NK-92 treated with Interleukin-12 subunit alpha and Interleukin-12 subunit beta, amount 100 ng/mL, for 24 hours (cell line): ENCODE measurements at places on chromosomes 7 and 10.
A peak's percentile ranks its signal among the peaks of the same experiment; 100 is the strongest.

DNA sequence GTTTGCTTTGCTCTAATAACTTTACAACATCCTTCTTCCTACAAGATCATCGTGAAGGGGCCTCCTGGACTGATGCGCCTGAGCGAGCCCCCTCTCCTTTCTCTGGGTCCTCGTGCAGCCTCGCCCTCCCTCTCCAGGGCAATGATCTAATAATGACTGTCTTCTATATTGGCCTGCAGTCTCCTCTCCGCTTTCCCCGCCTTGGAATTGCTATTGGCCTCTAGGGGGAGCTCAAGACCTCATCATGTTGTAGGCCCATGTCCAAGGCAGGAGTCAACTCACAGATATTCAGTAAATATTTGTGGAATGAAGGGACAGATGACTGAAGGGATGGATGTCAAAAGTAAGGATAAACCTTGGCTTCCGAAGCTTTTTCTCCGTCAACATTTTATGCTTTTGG lies 1180.3 kb downstream of the TYW1 start:
- DNase-seq: peak; percentile 6

DNA sequence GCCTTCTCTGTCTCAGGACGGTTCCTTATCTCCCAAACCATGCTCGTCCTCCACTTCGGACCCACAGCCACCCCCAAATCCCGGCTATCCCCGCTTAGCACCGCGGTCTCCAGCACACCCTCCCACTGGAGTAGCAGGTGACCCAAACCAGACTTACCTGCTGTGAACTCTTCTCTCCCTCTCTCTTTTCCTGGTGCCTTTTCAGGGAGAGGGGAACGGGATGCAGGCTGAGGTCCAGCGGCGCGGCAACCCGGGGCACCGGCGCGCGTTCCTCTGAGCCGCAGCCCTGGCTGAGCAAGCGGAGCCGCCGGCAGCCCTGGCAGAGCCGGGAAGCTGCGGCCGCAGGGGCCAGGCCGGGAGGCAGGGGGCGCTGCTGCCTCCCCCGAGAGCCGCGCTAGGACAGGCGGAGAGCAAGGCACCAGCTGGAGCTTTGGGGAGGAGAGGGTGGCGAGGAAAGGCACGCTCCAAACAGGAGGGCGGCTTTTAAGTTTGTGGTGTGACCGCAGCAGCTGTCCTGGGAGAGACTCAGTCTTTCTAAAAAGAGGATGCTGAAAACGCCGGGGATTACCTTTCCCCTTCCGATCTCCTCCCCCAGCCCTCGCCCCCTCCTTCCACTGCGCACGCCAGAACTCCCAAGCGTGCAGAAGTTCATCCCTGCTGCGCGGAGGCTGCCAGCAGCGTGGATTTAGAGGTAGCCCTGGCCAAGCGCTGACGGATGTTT lies at the start of gene SEMA3D:
Gene SEMA3D, minus strand, starts transcription at position 536 of the 721 bp plus-strand sequence. CDS start 65,165 bp downstream, outside the sequence.
- DNase-seq: no peak

GRCh38 chr10:106571192-106571946 lies 593.1 kb downstream of the SORCS1 start:
- DNase-seq: no peak

- DNase-seq: no peak
Measured at GRCh38 chr7:346116-346898, 56.3 kb downstream of the FOXL3 start.

DNA sequence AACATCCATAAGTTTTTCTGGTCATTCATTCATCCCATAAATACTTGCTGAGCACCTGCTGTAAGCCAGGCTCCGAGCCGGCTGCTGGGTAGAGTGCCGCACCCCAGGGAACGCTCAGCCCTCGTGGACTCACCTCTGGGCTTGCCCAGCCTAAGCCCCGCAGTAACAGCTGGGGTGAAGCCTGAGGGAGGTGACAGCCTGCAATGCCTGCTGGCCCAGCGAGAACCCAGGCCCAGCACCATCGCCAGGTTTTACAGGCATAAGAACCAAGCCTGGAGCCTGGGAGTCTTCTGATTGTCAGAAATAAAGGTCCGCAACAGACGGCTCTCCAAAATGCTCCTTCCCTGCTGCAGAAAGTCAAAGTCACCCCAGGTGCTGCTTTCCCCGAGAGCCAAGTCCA lies 205.4 kb downstream of the ZMYND11 start:
- no peak for DNase-seq
